ENCODE measurements at places on chromosomes 11 and 22.

- DNase-seq, result peak; percentile 88
These were observed 23.2 kb upstream of the ST3GAL4 start for GRCh38 chr11:126332221-126332711.

- no peak for DNase-seq
These were observed 49.5 kb downstream of the IGF2 start for GRCh38 chr11:2089536-2090165.

DNA sequence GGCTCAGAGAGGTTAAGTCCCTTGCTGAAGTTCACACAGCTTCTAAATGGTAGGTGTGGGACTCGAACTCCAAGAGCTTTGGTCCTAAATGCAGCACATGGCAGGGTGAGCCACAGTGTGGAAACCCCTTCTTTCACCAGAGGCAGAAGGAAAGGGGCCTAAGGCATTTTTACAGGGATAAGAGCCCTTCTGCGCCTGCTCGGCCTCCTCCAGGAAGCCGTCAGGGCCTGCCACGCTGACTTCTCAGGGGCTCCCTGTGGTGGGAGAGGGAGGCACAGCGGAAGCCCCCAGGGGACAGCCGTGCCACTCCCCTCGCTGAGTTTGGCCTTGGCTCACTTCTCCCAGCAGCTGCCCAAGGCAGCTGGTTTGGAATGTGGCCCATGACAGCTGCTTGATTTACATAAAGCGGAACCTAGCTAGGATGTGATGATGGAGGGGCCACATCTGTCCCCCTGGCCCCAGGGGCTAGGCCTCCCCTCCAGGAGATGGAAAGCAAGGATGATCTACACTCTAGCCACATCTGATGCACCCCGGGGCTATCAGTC, 35.4 kb downstream of the CD82 start:
- peak; percentile 21 for DNase-seq

GRCh38 chr11:99932684-99933083, 754.4 kb upstream of the ARHGAP42 start:
- DNase-seq, result no peak

- peak; percentile 12 for DNase-seq
These were observed 1.9 kb downstream of the PIWIL3 start for GRCh38 chr22:24772493-24773220.
